ENCODE measurements at places on chromosomes 2 and 18.

DNA sequence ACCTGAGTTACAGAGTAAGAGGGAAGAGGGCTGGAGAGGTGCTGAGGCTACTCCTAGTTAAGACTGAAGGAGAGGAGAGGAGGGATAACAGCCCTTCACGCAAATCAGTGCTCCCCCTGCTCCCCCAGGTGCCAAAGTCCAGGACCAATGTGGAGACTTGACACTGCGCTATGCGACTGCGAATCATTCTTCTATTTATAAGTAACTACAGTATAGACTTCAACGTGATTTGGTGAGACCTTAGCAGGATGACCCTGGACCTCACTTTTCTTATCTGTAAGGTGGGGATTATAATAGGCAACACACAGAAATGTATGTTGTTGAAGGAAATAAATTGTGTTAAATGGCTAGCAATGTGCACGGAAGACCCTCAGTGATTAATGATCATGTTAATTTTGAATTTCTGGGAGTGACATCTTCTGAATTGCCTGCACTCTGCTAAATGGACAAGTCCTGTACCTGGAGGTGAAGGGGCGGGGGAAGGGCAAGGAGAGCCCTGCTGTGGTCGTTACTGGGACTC lies 11.0 kb downstream of the EN1 start:
- no peak for DNase-seq

- DNase-seq = no peak
Observed at GRCh38 chr2:118309946-118310680, 221.8 kb downstream of the INSIG2 start.

DNA sequence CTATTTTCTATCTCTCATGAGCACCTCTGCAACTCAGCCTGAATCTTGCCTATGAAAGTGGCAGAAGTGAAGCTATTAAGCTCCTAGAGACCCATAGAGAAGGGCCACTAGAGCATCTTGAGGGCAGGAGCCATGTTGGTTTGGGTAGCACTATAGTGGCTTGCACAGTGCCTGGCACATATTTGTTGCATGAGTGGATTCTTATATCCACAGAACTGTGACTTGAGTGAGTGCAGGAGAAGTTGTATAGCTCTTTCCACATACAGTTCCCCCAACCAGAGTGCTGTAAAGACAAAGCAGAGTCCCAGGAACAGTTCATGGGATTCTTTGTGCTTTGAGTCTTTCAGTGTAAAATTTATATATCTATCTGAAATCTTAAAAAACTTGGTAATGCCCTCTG lies 205.5 kb upstream of the FOSL2 start:
- DNase-seq = no peak

GRCh38 chr2:188306271-188306670 lies 14.6 kb downstream of the GULP1 start:
- no peak for DNase-seq

- peak; percentile 11 for DNase-seq
Observed at GRCh38 chr2:167127135-167127534, 238.9 kb downstream of the XIRP2 start.

- no peak for DNase-seq
Observed at GRCh38 chr2:68877079-68877772, 6.0 kb upstream of the BMP10 start.

GRCh38 chr2:98085649-98086048 lies 1.3 kb upstream of the VWA3B start:
- no peak for DNase-seq

- DNase-seq = no peak
Observed at GRCh38 chr18:21047126-21047525, 64.5 kb downstream of the ROCK1 start.

DNA sequence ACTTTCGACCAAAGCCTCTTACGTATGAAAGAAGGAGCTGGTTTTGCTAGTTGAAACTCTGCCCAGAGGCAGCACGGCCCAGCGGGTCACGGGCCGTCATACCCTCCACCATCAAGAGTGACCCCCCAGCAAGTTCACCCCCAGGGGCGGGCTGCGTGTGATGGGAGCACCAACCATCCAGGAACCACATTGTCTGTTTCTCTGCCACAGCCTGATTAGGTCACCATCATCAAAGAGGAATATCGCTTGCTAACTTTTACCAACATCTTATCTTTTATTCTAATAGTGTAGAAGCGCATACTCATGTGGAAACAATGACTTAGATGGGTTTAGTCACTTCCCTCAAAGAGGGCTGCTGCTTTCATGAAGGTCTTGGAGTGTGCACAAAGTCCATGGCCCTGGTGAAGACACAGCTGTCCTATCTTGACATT lies 116.6 kb upstream of the SMIM21 start:
- no peak for DNase-seq

GRCh38 chr2:63977904-63978303 lies 41.3 kb downstream of the VPS54 start:
- DNase-seq = no peak

DNA sequence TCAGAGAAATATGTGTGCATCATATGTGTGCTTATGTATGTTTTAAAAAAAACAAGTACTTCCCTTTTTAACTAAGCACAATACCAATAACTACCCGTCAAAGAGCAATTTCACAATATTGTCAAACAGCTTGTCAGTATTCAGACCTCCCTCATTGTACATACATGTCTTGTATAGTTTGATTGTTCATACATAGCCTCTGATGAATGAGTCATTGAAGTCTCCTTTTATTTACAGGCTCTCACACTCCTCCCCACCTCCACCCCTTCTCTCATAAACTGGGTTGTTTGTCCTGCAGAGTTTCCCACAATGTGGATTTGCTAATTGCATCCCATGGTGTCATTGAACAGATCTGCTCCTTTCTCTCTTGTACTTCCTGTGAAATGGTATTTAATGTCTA lies 132.8 kb upstream of the L3MBTL4 start:
- no peak for DNase-seq

DNA sequence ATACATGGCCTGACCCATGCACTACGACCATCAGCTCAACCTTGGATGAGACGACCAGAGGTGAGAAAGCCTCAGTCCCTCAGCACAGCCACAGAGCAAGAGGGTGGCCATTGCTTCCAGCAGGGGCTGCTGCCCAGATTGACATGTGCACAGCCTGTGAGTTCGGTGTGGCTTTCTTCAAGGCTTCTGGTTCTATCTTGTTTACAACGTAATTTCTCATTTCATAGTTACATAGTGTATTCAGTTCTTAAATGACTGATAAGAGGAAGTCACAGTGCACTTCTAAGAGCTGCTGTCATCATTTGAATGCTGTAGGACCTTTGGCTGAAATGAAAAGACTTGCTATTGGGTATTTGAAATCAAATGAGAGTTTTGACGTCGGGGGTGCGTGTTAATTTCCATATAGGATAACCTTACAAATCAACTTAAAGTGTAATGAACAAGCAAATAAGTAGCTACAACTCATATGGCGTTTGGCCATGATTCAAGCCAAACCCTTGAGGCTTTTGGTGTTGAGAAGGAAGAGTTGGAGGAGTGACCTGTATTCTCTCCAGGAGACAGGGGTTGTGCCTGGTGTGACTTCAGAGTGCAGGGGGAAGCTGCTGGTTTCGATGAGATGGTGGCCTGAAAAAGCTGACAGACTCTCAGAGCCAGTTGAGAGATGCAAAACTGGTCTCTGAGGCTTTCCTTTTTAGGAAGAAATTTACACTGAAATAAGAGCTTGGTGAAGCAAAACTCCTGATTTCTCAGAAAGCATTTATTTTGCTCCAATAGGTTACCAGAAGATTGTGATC lies 51.0 kb downstream of the TSHZ1 start:
- no peak for DNase-seq

DNA sequence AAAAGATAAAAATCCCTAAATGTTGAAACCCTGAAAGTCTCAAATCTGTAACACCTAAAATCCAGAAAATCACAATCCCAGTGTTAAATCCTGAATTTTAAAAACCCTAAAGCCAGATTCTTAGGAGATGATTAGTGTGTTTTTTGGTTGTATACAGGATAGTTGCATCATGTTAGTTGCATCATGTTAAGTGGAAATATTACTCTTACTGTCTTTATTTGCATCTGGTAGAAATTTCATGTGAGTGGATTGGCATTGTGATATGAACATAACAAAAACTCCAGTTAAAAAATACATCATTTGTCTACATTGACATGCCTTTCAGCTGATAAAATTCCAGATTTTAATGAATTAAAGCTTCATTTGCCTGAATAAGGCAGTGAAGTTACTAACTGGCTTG lies 683.1 kb upstream of the ACVR2A start:
- DNase-seq = no peak

DNA sequence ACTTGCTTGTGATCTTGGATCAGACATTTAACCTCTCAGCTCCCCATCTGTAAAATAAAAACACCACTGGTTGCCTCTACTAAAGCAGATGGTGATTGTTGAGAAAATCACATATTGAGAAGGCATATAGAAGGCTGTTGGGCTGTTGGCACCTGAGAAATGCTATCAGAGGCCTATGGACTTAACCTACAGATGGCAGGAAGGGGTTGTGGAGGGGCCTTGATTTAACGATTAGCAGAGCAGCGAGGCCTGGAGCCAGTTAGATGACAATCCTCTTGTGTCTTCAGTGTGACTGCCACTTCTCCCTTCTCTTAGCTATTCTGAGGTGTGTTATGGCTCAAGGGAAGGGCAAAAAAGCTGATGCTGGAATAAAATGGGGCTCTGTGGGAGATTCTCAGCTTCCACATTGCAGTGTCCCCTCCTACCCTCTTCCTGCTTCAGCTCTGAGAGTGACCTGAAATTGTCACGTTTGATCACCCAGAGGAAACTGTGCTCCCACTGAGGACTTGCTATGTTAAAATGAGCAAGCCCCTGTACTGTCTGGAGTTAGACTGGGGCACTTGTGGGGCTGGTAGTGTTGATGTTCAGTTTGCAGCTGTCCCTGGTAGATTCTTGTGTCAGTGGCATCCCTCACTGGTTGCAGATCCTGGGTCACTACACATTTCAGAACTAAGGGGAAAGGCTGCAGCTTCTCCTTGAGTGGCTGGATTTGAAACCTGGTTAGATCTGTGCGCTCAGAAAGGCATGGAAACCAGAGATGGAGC lies 31.5 kb downstream of the CXCR4 start:
- no peak for DNase-seq

GRCh38 chr2:33810046-33810835 lies 211.1 kb upstream of the FAM98A start:
- DNase-seq = peak; percentile 63

DNA sequence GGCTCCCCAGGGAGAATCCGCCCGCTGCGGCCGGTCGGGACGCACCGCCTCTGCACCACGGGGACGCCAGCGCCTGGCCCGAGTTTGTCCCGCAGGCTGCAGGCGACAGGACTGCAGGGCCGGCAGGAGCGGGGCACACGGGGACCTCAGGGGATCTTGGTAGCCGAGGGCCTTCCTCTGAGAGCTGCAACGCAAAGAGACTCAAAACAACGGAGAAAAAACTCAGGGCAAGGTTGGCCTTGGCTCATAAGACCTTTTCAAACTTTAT lies 79.7 kb downstream of the ARHGEF4 start:
- no peak for DNase-seq

- DNase-seq = no peak
Observed at GRCh38 chr18:9825571-9826073, 60.2 kb upstream of the TXNDC2 start.

DNA sequence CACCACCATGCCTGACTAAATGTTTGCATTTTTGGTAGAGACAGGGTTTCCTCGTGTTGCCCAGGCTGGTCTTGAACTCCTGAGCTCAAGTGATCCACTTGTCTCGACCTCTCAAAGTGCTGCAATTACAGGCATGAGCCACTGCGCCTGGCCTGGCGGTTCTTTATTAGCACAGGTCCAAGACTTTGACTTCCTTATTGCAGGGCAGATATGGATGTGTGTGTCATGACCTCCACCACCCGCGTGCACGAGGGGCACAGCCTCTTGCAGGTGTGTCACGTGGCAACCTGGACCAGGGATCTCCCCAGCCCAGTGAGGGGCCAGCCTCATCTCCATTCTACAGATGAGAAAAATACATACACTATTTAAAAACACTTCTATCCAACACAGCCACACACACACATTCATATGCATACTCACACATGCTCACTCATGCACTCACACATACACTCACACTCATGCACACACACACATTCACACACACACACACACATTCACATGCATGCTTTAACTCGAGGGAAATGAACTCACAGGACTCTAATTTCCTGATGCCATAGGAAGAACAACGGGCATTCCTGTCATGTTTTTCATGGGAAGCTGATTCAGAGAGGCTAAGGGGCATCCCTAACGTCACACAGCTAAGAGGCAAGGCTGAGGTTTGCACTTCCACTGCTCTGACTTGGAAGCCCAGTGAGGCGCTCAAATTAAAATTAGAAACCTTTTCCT lies 38.8 kb downstream of the RRM2 start:
- no peak for DNase-seq

DNA sequence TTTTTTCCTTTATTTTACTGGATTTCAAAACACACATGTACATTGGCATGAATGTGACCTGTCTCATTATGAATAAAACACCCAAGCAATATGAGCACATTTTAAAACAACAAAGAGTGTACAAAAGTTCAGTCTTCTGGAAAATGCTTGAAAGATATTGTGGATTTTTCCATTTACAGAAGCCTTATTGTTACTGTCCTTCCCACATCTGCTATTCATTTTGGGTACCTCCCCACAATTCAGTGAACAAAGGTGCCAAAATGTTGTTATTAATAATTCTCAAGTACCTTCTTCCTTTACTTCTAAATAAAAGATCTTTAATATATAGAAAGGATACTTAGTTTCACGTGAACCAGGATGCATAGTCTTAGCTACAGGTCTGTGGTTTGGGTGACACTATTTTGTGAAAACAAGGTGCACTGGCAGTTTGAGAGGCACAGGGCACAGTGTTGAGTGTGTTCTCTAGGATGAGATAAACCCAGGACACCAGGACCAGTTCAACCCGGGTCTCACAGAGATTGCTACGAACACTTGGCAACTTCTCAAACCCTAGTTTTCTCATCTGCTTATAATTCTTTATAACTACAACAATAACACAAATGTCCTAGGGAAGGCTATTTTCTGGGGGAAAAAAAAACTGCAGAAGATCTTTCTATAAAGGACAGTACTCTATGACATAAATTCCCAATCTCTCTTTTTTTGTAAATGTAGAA lies 84.5 kb upstream of the GALNT5 start:
- no peak for DNase-seq

DNA sequence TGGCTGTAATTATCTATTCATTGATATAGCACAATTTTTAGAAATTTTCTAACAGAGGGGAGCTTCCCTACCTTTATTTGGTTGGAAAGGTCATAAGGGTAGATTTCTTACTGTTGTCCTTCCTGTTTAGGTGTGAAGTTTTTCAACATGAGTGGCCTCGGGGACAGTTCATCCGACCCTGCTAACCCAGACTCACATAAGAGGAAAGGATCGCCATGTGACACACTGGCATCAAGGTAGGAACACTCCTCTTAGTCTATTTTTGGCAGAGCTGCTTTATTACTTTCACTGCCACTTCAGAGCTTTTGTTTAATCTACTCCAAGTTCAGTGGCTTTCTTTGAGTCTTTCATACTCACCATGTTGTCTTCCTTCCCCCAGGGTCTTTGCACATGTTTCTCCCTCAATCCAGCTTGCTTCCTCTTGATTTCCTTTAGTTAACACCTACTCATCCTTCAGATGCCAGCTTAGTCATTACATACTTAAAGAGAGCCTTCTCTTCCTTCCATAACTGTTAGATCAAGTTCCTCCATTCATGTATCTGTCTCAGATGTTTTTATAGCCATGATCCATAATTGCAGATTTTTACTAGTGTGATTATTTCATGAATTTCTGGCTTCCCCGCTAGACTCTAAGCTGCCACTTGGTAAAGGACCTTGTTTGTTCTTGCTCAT lies 134.5 kb downstream of the PTRHD1 start:
- no peak for DNase-seq

All from amniotic stem cell (primary cell).